Activated CD4-positive, alpha-beta memory T cell treated with anti-CD3 and anti-CD28 coated beads, Interleukin-2, amount 10 ng/mL, durations not matched to agents 7 days and 5 days (primary cell): ENCODE measurements at places on chromosomes 4 and X.

- DNase-seq, result no peak
These were observed 17.7 kb upstream of the PITX2 start for GRCh38 chr4:110640576-110640975.

DNA sequence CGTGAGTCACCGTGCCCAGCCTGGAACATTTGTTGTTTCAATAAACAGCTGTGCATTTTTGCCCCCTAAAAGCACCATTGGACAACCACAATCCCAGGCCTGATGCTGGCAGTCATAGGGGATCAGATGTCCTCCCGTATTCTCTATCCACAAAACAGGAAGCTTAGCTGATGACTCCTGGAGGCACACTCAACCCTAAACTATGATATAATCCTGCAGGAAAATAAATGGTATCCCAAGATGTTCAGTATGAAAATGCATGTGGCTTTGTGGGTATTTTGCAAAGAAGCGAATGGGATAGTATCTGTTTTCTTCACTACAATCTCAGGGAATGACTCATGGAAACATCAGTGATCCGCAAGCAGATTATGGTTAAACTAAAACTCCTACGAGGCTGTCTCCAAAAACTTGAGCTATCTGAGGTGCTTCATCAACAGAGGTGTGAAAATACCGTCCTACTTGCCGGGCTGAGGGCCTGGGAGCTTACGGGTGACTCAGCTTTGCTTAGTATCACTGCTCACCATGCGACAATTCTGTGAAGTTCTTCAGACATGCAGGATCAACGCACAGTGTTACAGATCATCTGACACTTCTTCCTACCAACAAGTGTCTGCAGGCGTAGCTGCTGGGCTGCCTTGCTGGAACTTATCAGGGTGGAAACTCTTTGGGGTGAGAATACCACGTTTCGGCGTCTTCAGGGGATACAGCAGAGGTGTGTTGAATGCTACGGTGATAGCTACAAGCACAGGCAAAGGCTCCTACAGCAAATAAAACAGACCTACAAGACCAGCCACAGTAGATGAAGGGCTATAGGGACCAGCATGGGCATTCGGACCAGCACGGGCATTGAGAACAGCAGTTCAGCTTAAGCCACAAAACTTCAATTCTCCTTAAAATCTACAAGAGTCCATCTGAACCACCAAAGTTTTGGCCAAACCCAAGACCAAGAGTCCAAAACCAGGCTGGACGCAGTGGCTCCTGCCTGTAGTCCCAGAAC, 148.5 kb downstream of the DHRSX start:
- DNase-seq, result no peak

- DNase-seq, result no peak
These were observed 163.3 kb upstream of the PRDX4 start for GRCh38 chrX:23503835-23504539.

DNA sequence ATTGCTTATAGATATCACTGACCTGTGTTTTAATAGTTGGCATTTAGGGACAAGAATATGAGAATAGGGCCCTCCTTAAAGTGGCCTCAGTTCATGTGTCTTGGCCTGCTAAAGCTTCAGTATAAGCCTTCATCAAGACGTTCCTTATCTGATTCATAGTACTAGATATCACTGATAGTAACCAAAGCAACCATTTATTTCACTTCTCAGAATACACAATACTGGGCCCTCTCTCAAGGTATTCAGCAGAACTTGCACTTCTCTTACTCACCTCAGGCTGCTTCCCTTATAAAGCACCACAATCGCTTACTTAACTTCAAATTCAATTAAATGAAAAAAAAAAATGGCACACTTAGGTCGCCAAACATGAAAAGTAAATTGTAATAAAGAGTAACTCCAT, 259.4 kb upstream of the PCDH7 start:
- DNase-seq, result no peak

GRCh38 chr4:73230865-73231517, 27.6 kb downstream of the ANKRD17 start:
- DNase-seq, result no peak

GRCh38 chr4:25807102-25807728, 55.6 kb downstream of the SEL1L3 start:
- no peak for DNase-seq

GRCh38 chr4:82842593-82842992, 44.0 kb upstream of the SCD5 start:
- no peak for DNase-seq

- DNase-seq, result no peak
These were observed 1.3 kb downstream of the PKD2 start for GRCh38 chr4:88008743-88009171.

GRCh38 chr4:30385650-30386049, 334.5 kb upstream of the PCDH7 start:
- DNase-seq, result no peak

DNA sequence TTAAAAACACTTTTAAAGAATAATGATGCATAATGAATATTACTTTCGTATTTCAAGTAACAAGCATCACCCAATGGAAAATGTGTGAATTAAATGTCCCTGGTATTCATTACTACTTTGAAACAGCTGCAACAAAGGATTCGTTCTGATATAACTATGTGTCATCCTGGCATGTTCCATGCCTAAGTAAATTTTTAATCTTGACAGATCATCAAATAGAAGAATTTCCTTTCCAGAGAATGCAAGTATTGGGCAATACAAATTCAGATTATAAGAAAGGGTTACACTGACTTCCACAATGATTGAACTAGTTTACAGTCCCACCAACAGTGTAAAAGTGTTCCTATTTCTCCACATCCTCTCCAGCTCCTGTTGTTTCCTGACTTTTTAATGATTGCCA, 105.3 kb downstream of the SPCS3 start:
- no peak for DNase-seq

DNA sequence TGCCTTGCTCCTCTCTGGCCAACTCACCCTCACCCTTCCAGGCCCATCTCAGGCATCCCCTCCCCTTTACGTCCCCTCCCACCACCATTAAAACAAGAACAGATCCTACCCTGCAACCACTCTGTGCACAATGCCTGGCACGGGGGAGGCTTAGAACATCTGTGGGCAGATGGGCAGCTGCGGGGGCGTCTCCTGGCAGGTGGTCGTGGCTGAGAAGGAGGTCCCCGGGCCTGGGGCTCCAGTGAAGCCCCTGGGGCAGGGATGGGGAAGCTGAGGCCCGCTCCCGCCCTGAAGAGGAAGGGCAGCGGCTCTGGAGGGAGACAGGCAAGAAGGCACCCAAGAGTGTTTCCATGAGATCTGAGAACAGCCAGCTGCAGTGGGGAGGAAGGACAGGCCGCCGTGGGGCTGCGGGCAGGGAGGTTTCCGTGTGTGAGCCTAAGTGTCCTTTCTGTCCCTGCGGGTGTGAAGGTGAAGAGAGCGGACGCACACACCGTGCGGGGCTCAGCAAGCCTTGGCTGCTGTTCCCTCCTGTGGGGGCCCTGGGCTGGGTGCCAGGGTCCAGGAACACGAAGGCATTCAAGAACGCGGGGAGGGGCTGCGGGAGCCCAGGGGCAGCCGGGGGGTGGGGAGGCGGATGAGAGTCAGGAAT, 7.8 kb upstream of the TBC1D14 start:
- DNase-seq, result no peak

- no peak for DNase-seq
These were observed 772.7 kb downstream of the STPG2 start for GRCh38 chr4:97370568-97370967.

DNA sequence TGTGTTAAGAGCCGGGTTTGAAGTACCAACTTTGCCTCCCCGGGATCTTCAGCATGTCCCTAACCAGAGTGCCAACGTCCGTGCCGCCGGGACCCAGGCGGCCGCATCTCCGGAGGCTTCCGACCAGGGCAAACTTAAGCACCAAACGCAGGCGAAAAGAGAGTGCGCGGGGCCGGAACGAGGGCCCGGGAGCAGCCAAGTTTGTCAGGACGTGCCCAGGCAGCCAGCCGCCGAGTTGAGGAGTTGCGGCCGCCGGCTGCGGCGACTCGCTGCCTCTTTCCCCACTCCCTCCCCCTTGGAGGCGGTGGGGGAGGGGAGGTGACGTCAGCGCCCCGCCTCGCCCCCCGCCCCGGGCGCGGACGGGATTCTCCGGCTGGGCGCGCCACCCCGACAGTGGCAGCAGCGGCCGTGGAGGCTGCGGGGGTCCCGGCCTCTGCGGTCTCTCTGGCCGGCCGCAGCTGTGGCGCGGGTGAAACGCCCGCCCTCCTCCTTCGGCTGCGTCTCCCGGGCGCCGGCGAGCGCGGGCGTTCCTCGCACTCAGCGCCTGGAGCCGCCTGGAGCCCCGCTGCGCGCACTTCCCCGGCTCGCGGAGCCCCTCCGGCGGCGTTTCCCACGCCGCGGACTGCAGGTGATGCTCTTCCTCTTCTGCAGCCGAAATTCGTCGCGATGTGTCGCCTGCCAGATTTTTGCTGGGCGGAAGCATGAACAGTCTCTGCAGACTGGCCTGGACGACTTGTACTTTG, 2.9 kb upstream of the FAT1 start:
- no peak for DNase-seq

DNA sequence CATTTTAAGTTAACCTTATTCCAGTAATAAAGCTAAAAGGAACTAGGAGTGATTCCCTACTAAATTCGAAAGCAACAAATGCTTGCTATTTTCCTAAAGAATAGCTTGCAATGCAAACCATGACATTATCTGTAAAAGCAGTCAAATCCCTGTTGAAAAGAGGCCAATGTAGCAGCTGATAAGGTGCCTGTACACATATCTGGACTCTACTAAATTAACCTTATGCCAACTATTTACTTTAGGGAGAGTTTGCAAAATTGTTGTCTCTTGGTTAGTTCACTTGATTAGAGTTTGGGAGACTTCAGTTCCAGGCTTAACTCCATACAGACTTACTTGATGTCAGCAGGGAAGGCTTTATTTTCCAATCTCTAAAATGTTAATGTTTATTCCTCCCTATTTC, 6.0 kb downstream of the IL13RA2 start:
- no peak for DNase-seq

GRCh38 chr4:13088726-13089658, 395.1 kb downstream of the RAB28 start:
- DNase-seq, result no peak

GRCh38 chrX:85611926-85612325, 232.5 kb upstream of the POF1B start:
- no peak for DNase-seq

DNA sequence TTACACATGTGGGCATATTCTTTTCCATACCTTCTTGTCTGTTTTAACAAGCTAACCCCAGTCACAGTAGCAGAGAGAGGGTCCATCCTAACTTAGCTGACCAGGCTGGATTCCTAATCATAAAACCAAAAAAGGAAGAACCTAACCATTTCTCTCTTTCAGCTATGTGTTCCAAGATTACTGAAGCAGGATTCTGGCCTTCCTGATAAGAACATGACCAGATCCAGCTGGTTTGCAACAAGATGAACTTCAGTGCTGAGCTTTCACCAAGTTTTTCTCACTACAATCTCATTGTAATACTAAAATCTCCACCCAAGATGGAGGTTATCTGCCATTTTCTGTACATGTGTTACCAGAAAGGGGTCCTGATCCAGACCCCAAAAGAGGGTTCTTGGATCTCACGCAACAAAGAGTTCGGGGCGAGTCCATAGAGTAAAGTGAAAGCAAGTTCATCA, 20.4 kb upstream of the UBA6 start:
- DNase-seq, result no peak

DNA sequence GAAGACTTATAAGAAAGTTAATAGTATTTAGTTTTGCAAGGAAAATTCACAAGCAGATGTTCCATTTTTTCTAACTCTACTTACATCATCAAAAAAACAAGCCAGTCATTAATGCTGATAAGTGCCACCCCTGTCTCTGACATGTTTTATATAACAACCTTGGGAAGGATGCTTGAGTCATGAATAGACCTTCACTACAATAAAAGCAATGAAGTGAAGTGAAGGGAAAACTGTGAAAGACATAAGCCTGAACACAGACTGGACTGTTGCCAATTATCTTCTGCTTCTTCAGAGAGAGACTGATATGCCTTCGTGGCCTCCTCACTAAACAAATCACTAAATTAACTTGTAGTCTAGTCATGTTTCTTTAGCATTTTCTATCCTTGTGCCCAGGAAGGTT, 353.2 kb downstream of the PDHA2 start:
- DNase-seq, result no peak

- DNase-seq, result no peak
These were observed 9.8 kb downstream of the SLC7A11 start for GRCh38 chr4:138232364-138232763.

GRCh38 chrX:138858438-138858837, 146.9 kb upstream of the FGF13 start:
- no peak for DNase-seq

GRCh38 chr4:88854481-88854880, 156.9 kb upstream of the NAP1L5 start:
- DNase-seq, result no peak

- DNase-seq, result no peak
These were observed 420.6 kb upstream of the PABPC4L start for GRCh38 chr4:134622199-134622598.

GRCh38 chrX:100449696-100450608, 39.9 kb upstream of the PCDH19 start:
- DNase-seq, result no peak

GRCh38 chr4:146346276-146346675, 131.9 kb downstream of the REELD1 start:
- no peak for DNase-seq

DNA sequence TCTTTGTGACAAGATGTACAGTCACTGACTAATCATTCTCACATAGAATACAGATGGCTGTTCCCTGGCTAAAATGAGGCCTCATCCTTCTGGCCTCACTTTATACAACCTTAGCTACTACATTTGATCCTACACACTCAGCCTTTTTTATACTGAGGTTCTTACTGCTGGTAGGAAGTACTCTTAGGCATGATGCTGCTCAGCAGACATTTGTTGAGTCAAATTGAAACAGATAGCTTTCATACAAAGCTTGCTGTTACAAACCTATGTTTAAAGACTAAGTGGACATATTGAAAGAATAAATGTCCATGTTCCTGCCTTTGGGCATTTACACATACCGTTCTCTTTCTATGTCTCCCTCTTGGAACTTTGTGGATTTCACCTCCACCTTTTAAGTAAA, 154.9 kb downstream of the NPFFR2 start:
- DNase-seq, result no peak

DNA sequence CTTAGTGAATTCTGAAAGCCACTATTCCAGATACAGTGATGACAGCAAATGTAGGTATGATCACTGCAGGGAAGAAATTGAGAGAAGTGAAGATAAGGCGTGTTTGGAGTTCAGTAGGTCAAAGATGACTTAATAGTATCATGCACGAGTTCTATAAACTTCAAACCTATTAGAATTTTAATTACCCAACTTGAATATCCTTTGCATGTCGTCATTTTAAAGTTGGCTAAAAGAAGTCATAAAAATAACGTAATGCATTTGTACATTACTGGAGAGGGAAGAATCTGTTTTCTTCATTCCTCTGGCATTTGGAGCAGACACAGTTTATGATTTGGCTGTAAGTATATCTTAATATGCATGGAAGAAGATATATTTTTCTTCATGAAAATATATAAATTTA, 68.6 kb upstream of the MXRA5 start:
- DNase-seq, result no peak

- no peak for DNase-seq
These were observed 12.9 kb downstream of the HHIP start for GRCh38 chr4:144658903-144659302.

GRCh38 chr4:159145992-159146330, 43.1 kb downstream of the RAPGEF2 start:
- DNase-seq, result no peak

GRCh38 chr4:95998311-95998710, 158.4 kb downstream of the PDHA2 start:
- no peak for DNase-seq
